ENCODE measurements at places on chromosomes 4 and X. TPM values are rescaled to one million over a fixed set of nuclear protein-coding genes. Genes with fewer than 3 reads are reported as not detected.

DNA sequence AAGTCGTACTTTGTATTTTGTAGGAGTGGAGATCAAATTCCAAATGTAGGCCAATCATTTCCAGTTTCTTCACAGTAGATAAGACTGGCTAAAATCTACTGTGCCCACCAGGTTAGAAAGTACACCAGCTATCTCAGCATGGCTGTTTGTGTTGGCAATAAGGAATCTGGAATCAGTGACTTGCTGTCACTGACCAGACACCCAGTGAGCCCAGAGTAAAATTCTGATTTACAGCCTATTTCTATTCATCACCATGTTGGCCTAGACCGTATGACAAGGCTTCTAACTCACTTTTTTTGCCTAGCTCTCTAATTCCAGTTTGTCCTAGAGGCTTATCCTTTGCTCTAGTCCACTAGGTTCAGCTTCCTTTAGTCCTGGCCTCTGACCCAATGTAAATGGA, 25.4 kb downstream of the SMIM43 start:
- DNase-seq = no peak

- DNase-seq = no peak
Measured at GRCh38 chr4:162700358-162700757, 466.3 kb downstream of the NAF1 start.

GRCh38 chr4:131488772-131489171, 1660.3 kb upstream of the PCDH10 start:
- no peak for DNase-seq

DNA sequence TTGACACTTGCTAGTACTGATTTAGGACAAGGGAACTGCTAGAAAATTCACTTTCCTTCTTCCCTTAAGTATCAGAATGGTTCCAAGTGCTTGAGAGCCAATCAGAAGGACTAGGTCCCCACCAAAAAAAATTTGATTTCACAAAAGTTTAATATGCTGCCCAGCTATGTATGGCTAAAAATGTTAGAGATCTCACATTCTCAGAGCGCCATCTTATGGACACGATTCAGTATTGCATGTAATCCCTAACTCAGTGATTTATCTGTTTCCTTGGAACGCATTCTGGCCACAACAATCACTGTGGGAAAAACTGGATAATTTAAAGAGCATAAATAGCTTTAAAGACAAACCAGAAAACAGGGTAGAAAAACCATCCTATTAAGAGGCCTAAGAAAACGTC, 255.1 kb upstream of the GPC4 start:
- DNase-seq = peak; percentile 37

GRCh38 chr4:121875652-121876051, 5.4 kb upstream of the BBS7 start:
- no peak for DNase-seq

GRCh38 chrX:19855700-19856381, 31.6 kb downstream of the SH3KBP1 start:
- no peak for DNase-seq

The F9 gene
- total RNA-seq = not detected

DNA sequence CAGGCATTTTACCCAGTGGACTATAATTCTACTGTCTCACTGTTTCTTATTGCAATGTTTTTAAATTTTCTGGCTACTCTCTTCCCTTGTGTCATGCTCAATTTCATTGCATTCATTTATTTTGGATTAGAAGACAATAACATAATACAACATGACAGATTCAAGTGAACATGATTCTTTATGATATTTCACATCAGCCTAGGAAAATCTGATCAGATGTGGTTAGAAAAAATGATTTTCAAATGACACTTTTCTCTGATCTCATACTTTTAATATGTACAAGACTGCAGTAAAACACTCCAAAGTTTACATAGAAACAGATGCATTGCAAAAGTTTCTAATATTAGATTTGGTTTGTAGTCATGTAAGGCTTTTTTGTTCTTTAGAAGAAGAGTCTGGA, 586.0 kb downstream of the ACTRT1 start:
- DNase-seq = no peak

The NUDT10 gene
- total RNA-seq = 5.3 TPM

The BBS7 gene
- total RNA-seq = 33.3 TPM

The GLRA2 gene
- total RNA-seq = not detected

The C1QTNF7 gene
- not detected for total RNA-seq

- no peak for DNase-seq
Measured at GRCh38 chr4:125358453-125358852, 43.7 kb downstream of the FAT4 start.

DNA sequence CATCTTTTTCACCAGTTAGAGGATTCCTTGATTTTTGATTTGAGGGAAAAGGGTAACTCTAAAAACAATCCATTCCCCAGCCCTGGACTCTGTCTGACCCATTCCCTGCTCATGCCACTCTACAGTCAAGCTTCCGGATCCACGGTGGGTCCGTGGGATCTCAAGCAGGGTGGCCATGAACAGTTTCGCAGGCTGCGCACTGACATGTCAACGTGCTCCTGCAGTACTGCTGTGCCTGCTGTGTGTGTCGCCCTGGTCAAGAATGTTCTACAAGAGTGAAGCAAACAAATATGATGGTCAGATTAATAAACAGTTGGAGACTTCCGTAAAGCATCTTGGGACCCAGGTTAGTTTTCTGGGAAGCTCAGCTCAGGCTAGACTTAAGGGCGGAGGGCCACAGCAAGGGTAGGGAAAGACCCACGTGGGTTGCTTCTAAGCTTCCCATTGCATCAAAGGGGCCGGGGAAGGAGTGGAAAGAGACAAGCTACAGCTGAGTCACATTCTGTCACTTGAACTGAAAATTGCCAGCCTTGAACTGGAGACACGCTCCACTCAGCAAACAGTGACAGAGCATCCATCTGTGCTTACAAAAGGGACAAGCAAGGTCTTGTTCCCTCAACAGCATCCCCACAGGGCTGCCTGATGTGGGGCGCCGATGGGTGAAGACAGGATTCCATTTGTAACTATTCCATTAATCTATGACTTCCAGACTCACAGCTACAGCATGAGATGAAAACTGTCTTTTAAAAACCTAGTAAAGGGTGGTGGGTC, 81.8 kb downstream of the MTMR1 start:
- no peak for DNase-seq

The REELD1 gene
- total RNA-seq = not detected

The PPA2 gene
- 102 TPM for total RNA-seq

DNA sequence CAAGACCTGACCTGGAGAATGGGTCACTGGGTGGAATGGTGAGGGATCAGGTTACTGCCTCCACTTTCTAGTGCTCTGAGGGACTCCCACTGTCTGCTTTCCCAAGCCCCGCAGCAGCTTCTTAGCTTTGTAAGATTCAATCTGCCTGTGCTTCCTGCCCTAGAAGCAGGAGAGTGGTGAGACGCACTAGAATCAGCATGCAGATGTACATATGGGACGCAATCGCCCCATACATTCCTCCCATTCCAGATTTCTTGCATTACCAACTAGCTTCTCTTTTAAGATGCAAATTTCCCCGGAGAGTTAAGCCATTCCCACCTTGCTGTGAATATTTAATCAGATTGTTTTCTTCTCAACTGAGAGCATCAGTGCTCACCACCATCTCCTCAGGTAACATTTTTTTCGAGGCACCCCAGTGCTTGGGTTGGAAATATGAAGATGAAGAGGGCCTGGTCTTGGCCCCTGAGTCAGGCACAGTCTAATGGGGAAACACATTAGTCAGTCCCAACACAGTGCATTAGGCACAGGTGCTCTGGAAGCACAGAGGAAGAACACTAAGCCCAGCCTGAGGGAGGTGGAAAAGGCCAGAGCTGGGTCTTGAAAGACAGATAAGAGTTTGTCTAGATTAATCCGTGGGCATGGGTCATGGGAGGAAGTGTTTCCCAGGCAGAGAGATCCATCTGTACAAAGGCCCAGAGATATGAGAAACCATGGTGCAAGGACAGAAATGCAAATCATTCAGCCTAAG, 66.7 kb upstream of the PRPS1 start:
- no peak for DNase-seq

DNA sequence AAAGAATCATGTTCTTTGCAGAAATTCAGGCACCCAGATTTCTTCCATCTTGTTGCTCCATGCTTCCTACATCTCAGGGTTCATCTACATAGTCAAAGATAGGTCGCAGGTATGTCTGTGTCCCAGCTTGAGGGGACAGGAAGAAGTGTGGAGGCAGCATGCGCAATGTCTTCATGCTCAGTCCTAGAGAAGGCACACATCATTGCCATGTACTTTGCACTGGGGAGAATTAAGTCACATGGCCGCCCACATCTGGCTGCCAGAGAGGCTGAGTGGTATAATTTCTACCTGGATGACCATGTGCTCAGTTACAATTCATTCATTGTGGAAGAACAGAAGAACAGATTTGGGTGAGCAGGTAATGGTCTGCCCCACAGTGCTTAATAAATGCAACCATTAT, 54.1 kb downstream of the GAB1 start:
- DNase-seq = peak; percentile 17

- DNase-seq = no peak
Measured at GRCh38 chr4:56690393-56690792, 9.3 kb upstream of the HOPX start.

DNA sequence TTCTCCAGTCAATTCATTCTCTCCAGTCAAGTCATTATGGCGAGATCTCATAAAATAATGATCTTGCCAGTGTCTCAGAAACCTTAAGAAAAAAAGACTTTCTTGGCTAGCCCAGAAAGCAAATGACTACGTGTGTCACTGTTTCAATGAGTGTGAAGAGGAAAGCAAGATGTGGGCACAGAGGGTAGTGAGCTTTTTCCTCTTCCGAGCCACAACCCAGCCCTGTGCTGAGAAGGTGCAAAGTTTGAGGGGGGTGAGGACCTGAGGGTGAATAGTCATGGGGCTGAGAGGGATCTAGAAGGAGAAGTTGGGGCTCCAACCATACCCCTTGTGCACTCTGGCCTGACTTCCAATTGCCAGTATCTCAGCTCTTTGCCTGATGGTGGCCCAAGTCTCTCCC, 85.6 kb upstream of the EGFL6 start:
- no peak for DNase-seq

The WNK3 gene
- 0.32 TPM for total RNA-seq

GRCh38 chr4:123476089-123476488, 79.5 kb downstream of the SPRY1 start:
- no peak for DNase-seq

The DUSP21 gene
- total RNA-seq = not detected

DNA sequence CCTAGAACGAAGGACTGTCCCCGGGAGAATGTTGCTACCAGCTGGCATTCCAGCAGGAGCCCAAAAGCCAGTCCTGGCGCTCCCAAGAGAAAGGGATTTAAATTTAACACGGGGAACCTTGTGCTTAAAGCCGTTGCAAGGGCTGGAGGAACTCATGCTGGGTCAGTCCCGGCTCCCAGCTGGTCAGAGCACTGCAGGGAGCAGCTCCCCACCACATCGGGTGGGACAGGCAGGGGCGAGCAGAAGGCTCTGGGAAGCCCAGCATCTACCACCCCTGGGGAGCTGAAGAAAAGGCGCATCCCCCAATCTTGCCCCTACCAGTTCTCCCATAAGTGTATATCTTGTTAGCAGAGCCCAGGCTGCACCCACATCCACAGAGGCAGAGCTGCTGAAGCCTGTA, 15.7 kb downstream of the CFAP99 start:
- DNase-seq = no peak

DNA sequence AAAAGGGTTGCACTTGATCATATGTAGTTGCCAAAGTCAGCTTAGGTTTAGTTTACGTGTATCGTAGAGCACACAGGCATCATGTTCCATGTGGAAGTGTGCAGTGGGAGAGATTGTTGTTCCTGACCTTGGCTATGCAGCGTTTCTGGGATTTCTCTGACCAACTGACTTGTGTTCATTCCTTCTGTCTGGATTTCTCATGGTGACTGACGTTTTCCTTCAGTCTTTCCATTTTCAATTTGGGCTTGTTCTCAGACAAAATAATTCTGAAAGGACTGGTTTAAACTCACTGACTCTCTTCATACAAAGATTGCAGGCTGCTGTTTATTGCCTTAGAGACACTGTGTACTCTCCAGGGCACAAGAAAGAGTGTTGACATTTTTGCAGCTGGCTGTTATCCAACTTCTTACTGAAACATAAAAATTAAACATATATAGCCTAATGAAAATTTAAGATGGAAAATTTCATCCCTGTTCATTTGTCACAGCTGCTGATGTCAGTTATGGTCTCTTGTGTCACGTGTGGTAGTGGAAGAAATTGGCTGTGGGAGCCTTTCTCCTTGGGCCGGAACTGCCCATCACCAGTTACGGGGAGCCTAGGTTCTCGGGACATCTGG, 95.4 kb downstream of the TNIP2 start:
- DNase-seq = no peak

GRCh38 chrX:24659106-24659505, 12.0 kb upstream of the PCYT1B start:
- DNase-seq = no peak

The ART3 gene
- total RNA-seq = not detected

DNA sequence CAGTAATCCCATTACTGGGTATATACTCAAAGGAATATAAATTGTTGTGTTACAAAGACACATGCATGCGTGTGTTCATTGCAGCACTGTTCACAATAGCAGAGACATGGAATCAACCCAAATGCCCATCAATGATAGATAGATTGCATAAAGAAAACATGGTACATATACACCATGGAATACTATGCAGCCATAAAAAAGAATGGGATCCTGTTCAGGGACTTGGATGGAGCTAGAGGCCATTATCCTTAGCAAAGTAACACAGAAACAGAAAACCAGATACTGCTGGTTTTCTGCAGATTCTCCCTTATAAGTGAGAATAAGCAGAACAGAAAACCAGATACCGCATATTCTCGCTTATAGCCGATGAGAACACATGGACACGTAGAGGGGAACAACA, 43.5 kb downstream of the FAM193A start:
- no peak for DNase-seq

The APLN gene
- total RNA-seq = under 0.01 TPM

The ASB5 gene
- total RNA-seq = not detected

DNA sequence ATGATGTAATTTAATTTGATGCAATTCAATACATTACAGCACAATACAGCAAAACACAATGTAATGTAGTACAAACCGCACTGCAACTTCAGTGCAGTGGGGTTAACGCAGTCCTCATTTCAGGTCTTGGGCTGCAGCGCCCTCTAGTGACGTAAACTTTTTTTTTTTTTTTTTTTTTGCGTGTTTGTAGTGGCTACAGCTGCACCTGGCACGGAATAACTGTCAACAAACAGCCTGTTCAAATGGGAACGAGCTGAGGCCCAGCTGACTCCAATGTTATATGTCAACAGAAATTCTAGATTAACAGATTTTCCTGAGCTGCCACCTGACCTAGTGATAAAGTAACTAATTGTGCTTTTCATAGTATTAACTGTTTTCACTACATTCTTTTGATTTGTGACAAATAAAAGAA, 33.5 kb upstream of the RASSF6 start:
- peak; percentile 60 for DNase-seq

GRCh38 chrX:119991005-119991787, 47.6 kb upstream of the NKAP start:
- DNase-seq = no peak
